ENCODE measurements at places on chromosomes 4 and X.

DNA sequence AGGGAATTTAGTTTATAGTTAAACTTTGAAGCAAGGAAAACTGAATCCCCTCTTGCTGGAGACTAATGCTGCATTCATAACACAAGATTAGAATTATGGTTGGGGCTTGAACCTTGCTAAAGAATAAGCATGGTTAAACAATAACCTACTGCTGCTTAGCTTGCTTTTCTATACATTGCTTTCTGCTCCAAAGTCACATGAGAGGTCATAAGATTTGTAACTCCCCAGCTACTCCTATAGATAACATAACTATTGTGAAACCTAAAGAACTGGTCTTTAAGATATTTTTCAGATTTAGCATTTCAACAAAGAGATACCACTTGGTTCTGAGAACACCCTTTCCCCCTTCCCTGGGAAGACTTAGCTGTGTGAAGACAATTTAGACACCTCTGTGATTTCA, 17.1 kb upstream of the HADH start:
- DNase-seq: no peak

DNA sequence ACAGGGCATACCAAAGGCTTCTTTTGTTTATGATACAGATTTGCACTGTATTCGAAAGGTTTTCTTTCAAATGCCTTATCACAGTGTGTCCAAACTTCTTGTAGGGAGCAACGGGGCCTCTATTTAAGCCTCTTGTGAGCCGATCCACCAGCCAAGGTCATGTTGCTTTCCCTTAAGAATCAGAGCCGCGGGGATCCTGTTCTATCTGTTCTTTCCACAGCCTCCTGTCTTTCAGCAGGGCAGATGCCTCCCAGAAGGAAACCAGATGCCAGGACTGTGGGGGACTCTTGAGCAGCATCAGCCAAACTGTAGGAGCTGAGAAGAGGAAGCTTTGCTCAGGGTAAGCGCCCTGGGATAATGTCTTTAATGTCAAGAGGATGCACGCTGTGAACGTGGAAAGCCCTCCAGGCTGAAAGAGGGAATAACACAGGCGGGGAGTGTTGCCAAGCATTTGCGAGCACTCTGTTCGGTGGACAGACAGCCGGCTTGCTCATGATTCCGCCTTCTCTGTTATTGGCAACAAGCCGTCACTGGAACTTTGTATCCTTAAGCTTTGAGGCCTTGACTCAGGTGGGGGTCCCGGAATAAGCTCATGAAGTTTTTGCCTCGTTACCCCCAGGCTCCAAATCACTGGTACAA, 279.8 kb upstream of the FRG1 start:
- DNase-seq: no peak

- no peak for DNase-seq
These were observed 267.2 kb downstream of the MAPK10 start for GRCh38 chr4:86092684-86093083.

DNA sequence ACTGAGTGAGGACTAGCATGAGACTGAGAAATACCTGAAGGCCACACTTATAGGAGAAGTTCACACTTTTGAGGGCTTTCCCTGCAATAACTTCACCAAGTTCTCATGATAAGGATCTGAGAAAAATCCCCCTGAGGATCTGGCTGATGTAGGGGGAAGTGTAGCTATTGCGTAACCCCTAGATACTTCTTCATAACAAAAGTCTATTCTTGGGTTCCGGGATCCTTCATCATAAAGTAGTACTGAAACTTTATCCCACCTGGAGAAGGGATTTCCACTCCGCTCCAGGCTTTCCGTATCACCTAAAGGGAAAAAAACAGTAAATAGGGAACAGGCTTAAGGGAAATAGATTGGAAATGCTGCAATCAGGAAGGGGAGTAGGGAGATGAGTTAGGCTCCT, 13.3 kb downstream of the USP27X start:
- DNase-seq: no peak

GRCh38 chrX:72169008-72169728, 12.4 kb upstream of the PIN4 start:
- no peak for DNase-seq

GRCh38 chr4:110867251-110867960, 244.5 kb upstream of the PITX2 start:
- DNase-seq: no peak

GRCh38 chr4:170651786-170652185, 562.0 kb upstream of the AADAT start:
- DNase-seq: no peak

- DNase-seq: no peak
These were observed 62.7 kb downstream of the NEUROG2 start for GRCh38 chr4:112453321-112453720.

DNA sequence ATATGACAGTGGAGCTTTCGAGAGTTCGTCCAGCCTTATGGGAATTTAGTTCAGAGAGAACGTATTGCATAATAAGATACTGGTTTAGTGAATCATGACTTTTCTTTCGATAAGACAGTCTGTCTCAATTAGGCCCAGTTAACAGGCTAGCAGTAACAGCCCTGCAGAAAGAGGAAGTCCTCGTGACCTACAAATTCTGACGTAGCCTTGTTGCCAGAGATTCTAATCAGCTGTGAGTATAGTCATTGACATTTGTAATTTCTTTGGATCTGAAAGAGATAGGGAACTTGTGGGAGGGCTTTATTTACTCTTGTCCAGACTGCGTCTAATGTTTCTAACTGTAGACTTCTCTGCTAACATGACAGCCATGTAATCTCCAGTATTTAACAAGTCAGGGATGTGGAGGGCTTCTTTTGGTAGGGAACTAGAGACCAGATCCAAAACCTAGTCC, 15.8 kb downstream of the ART3 start:
- DNase-seq: no peak

- no peak for DNase-seq
These were observed 31.9 kb downstream of the RHOH start for GRCh38 chr4:40228497-40229365.

GRCh38 chrX:53717205-53717604, 30.7 kb upstream of the HUWE1 start:
- no peak for DNase-seq

DNA sequence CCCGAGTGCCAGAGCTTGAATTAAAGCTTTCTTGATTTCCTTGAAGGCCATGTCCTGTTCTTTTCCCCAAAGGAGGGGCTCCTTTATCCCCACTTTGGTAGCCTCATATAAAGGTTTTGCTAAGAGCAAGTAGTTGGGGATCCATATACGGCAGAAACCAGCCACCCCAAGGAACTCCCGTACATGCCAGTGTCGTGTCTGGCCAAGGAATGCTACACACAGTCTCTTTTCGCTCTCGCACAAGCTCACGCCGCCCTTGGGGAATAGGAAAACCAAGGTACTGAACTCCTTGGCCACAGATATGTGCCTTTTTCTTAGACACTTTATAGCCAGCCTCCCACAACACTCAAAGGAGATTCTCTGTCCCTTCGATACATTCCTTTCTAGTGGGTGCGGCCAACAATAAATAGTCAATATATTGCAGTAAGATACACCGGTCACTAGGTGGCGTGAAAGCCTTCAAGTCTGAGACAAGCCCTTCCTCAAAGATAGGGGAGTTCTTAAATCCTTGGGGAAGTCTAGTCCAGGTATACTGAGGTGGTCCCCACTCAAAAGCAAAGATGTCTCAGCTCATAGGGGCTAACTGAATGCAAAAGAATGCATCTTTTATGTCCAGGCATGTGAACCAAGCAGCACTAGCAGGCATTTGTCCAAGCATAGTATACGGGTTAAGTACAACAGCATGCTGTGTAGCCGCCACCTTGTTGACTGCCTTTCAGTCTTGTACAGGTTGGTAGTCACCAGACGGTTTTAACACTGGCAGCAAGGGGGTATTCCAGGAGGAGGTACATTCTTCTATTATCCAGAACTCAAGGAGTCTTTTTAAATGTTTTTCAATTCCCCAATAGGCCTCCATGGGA, 57.8 kb upstream of the XAGE1B start:
- DNase-seq: peak; percentile 3

DNA sequence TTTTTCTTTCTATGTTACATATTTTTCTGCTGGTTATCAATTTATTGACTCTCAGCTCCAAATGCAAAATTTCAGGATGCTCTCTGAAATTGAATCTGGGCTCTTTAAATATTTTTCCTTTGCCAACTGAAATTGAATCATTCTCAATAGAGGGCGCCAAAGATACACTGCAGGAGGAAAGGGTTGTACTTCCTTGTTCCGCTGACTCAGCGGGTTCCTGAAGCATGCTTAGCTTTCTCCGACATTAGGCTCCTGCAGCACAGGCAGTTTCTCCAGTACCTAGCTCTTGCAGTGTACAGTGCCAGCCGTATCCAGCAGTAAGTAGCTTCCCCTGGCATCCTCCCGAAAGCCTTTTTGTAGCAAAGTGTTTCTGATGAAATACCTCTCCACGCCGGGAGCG, 28.8 kb upstream of the CFAP47 start:
- DNase-seq: peak; percentile 17
